Activated naive CD8-positive, alpha-beta T cell treated with anti-CD3 and anti-CD28 coated beads, Interleukin-2, amount 10 ng/mL, durations not matched to agents 7 days and 5 days (primary cell): ENCODE measurements at places on chromosomes 13 and 19. TPM values are rescaled to one million over a fixed set of nuclear protein-coding genes. Genes with fewer than 3 reads are reported as not detected.

Gene KLK11
- total RNA-seq, result not detected

Gene AP1M2
- not detected for total RNA-seq

DNA sequence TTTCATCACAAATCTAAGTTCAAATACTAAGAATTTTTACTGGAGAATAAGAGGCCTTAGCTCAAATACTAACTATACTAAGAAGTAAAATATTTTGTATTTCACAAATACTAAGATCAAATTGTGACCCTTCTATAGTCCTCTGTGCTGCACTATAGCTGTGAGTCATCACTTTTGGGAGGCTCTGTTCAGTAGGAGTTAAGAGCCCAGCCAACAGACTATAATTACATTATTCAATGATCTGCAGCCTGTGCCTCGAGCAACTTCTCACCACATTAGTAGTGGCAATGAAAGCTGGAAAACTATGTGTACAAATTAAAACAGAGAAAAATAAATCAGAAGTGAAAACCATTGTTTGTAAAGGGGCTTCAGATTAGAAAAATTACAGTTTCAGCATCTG is 147.3 kb upstream of the GPC6 start:
- DNase-seq, result no peak

Gene LRCH1
- 18.9 TPM for total RNA-seq

- DNase-seq, result no peak
Measured at GRCh38 chr13:99830931-99831330, 140.6 kb downstream of the ZIC5 start.

DNA sequence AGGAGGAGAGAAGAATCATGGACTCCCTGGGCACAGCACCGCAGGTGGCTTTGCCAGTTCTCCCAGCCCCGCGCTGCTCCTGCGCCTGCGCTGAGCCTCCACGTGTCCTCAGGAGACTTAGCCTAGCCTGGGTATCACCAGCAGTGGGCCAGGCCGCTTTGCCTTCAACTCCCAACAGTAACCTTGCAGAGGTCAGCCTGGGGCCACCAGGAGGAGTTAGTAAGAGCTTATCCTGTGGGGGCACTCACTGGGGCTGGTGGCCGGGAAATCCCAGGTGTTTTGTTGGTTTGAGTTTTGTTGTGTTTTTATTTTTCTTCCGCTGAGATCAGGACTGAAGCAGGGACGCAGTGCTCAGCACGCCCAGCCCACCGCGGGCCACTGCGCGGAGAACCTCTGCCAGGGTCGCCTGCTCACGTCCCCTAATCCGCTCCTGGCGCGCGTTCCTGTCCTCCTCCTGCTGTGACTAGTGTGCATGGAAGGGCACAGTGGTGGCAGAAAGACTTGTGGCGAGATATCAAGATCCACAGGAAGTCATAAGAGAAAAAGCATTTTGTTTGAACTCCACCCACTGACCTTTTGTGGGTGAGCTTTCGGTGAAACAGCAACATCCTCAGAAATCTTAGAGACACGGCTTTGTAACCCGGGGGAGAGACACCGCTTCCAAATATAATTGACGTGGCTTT is 207.4 kb upstream of the RFC3 start:
- peak; percentile 32 for DNase-seq

- no peak for DNase-seq
Measured at GRCh38 chr19:56177564-56178243, 1.9 kb downstream of the GALP start.
